ENCODE measurements at places on chromosomes 4 and X. TPM values are rescaled to one million over a fixed set of nuclear protein-coding genes. Genes with fewer than 3 reads are reported as not detected.

NPY2R gene
- total RNA-seq, result not detected

PRSS12 gene
- total RNA-seq, result not detected

DNAAF6 gene
- total RNA-seq, result not detected

MCF2 gene
- total RNA-seq, result 1.5 TPM

MTMR8 gene
- 8.1 TPM for total RNA-seq

DOK7 gene
- total RNA-seq, result not detected

ARAP2 gene
- 104 TPM for total RNA-seq

ERAS gene
- total RNA-seq, result not detected

RFC1 gene
- 86.3 TPM for total RNA-seq

USP17L20 gene
- not detected for total RNA-seq

SPATA18 gene
- not detected for total RNA-seq

BST1 gene
- 1.9 TPM for total RNA-seq

DUSP21 gene
- total RNA-seq, result not detected

PNMA6A gene
- 0.20 TPM for total RNA-seq

ADAMTS3 gene
- total RNA-seq, result not detected

KLF8 gene
- total RNA-seq, result 20.5 TPM

POU3F4 gene
- total RNA-seq, result not detected

TMEM187 gene
- total RNA-seq, result 2.4 TPM

TEX13D gene
- not detected for total RNA-seq

DOCK11 gene
- 92.6 TPM for total RNA-seq

SPANXA1 gene
- not detected for total RNA-seq

ADGRL3 gene
- total RNA-seq, result not detected

MAGEB6 gene
- not detected for total RNA-seq

UGT2A1 gene
- not detected for total RNA-seq

PCDH10 gene
- total RNA-seq, result not detected

EREG gene
- total RNA-seq, result 6.2 TPM

ETNPPL gene
- total RNA-seq, result not detected

DDIT4L gene
- total RNA-seq, result not detected

PDGFRA gene
- 0.63 TPM for total RNA-seq

SULT1B1 gene
- 6.3 TPM for total RNA-seq

SPANXB1 gene
- total RNA-seq, result not detected

UBA1 gene
- total RNA-seq, result 112 TPM
